Stimulated activated CD8-positive, alpha-beta memory T cell treated with anti-CD3 and anti-CD28 coated beads, Interleukin-12 subunit alpha, Interleukin-12 subunit beta, amount 100 ng/mL, for 4 hours (primary cell): ENCODE measurements at places on chromosomes 6 and 20.

GRCh38 chr6:28710466-28711191 lies 184.9 kb downstream of the GPX5 start:
- DNase-seq, result no peak

DNA sequence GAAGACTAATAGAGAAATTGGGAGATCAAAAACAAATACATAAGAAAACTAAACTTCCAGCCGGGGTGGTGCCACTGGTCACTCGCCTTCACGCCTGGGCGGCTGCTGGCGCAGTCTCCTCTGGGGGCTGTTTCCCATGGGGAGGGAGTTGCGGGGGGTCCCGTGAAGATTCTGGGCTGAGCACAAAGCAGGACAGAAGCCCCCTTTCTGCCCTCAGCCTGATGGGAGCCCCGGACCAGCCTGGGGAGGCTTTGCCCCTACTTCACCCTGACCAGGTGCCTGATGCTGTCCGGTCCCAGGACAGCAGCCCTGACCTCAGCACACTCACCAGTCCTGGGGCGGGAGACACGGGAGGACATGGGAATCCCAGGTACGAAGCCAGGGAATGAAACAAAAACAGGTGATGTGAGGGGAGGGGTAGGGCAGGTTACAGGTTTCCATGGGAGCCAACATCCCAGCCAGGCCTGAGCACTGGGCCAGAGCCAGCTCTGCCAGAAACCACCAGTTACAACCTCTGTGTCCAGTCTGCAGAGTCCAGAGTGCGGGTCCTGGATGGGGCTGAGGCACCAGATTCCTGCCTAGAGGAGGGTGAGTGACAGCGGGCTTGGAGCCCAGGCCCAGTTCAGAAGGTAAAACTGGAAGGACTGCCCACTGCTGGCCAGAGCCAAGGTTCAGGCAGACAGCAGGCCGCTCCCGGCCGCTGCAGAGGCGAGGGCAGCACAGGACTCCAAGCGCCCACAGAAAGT lies 326.4 kb downstream of the TAF4 start:
- no peak for DNase-seq

GRCh38 chr6:17086469-17086868 lies 15.4 kb upstream of the STMND1 start:
- DNase-seq, result no peak

GRCh38 chr6:5761370-5761769 lies 245.4 kb downstream of the NRN1 start:
- DNase-seq, result no peak

- DNase-seq, result no peak
Observed at GRCh38 chr20:36917943-36918342, 33.6 kb downstream of the SAMHD1 start.

- DNase-seq, result no peak
Observed at GRCh38 chr6:113629975-113630737, 227.0 kb upstream of the MARCKS start.

GRCh38 chr6:150723857-150724256 lies 124.2 kb downstream of the PLEKHG1 start:
- no peak for DNase-seq

- no peak for DNase-seq
Observed at GRCh38 chr6:79030511-79030910, 47.5 kb downstream of the PHIP start.

- peak; percentile 22 for DNase-seq
Observed at GRCh38 chr20:40689100-40689942, at the start of gene MAFB. TSS of gene MAFB (minus strand) at chr20:40689236. CDS start at chr20:40688850, 386 bp downstream.

DNA sequence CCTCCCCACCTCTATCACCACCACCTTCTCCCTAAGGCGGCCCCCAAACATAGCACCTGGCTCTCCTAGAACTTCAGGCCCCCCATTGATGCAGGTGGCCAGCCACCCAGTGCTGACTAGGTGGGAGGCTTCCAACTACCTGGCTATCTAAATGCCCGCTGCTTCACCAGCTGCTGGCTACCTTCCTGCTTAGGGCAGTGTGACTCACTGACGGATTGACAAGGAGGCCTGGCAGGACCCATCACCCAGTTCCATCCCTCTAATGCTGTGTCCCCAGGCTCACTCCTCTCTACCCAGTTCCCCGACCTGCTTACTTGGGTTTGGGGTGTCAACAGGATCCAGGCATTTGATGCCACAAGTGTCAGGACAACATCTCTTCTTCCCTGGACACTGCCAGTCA lies 1.1 kb downstream of the SLPI start:
- DNase-seq, result no peak

- DNase-seq, result no peak
Observed at GRCh38 chr6:40803897-40804702, 216.9 kb upstream of the LRFN2 start.

GRCh38 chr6:4134841-4135664 lies at the start of gene ECI2:
TSS of gene ECI2 (minus strand) at chr6:4135575. CDS start at chr6:4135560, 15 bp downstream.
- DNase-seq, result no peak

DNA sequence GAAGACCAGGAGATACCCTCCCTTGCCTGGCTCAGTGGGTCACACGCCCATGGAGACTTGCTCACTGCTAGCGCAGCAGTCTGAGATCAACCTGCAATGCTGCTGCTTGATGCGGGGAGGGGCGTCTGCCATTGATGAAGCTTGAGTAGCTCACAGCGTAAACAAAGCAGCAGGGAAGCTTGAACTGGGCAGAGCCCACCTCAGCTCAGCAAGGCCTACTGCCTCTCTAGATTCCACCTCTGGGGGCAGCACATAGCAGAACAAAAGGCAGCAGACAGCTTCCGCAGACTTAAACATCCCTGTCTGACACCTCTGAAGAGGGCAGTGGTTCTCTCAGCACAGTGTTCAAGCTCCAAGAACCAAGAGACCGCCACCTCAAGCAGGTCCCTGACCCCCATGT lies 271.3 kb downstream of the ESR1 start:
- no peak for DNase-seq

GRCh38 chr6:107290491-107290890 lies 168.9 kb downstream of the PDSS2 start:
- DNase-seq, result no peak

DNA sequence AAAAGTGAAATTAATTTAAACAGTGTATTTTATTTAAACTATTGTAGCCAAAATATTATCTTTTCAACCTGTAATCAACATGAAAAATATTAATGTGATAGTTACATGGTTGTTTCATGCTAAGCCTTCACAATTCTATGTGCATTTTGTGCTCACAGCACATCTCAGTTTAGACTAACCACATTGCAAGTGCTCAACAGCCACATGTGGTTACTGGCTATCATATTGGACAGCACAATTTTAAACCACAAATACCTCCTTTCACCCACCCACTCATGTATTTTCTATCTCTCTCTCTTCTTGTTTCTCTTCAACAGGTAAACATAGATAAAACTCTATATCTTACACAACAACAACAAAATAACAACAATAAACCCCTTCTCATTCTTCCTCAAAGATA lies 12.5 kb upstream of the HS3ST5 start:
- DNase-seq, result no peak
